ENCODE measurements at places on chromosomes 7 and 10.

- no peak for DNase-seq
Observed at GRCh38 chr7:151537818-151538561, 18.3 kb upstream of the RHEB start.

GRCh38 chr7:34107276-34107675 lies 201.9 kb downstream of the BMPER start:
- no peak for DNase-seq

DNA sequence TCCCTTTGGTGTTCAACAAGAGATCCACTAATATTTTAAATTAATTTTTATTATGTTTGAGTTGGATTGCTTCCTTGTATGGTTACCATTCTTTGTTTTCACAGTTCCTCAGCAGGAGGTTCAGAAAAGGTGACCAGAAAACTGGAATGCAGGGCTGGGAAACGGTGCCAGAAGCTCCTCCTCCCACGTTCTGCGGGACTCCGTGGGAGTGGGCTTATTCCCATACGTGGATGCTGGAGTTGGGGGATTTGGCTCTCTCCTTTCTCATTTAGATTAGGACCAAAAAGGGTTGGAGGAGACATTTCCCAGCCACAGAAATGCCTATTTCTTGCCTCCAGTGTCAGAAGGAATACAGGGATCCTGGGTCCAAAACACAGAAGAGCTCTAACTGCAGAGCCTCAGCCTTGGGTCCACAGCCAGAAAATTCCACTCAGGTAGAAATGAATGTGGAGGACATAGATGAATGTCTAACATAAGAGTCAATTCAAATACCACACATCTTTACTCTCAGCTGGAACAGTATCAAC lies 56.0 kb downstream of the SORBS1 start:
- DNase-seq: no peak

DNA sequence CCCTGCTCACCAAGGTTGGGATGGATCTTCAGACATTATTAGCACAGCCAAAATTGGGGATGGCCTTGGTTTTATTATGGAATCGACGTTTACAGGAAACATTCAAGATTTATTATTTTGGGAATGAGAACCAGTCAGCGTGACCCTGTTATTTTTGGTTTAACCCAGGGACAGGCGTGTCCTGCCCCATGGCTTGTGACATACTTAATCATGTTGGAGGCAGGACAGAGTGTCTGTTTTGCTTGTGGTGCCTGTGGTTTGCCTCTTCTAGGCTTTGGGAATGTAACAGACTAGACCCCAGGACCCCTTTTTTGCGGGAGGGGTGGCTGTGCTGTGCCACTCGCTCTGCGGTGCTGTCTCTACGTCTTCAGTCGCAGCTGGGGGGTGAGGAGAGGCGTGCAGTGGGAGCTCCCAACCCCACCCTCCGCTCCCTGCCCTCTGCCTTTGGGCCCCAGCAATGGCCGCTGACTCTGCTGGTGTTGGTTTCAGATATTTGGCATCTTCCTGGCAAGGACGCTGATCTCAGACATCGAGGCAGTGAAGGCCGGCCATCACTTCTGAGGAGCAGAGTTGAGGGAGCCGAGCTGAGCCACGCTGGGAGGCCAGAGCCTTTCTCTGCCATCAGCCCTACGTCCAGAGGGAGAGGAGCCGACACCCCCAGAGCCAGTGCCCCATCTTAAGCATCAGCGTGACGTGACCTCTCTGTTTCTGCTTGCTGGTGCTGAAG lies 20.1 kb upstream of the SH2D4B start:
- DNase-seq: no peak

DNA sequence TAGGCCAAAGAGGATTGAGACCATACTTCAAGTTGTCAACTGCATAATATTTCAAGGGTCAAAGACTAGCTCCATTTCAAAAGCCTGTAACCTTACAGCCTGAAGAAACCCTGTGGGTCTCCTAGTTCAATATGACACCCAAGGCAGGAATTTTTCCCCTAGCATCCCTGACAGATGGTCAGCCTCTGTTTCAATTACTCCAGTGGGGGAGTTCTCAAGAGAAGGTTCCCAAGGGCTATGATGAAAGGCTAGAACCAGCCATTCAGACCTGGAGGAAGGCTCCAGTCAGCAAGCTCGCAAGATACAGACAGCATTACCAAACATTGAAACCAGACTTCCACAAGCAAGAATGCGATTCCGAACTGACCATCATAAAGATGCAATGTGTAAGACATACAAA lies 1.6 kb downstream of the HTR7 start:
- no peak for DNase-seq

- no peak for DNase-seq
Observed at GRCh38 chr7:141558544-141559183, 7.5 kb downstream of the AGK start.

- DNase-seq: no peak
Observed at GRCh38 chr10:104109908-104110662, 11.9 kb upstream of the SFR1 start.

DNA sequence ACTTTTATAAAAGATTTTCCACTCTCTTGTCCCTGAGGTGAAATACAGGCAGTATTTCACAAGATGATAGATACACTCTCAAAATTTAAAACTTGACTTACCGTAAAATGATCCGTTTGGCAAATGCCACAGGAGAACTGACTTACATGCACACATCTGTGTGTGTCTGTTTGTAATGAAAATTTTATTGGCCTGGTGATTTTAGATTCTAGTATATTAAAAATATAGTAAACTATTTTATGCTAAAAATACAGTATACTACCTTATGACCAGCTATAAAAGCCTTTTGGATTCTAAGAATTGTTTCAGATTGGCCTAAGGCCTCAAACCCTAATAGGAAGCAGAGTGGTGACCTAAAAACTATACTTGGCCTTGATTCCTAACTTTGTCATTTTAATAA lies 362.7 kb downstream of the IPMK start:
- DNase-seq: no peak

DNA sequence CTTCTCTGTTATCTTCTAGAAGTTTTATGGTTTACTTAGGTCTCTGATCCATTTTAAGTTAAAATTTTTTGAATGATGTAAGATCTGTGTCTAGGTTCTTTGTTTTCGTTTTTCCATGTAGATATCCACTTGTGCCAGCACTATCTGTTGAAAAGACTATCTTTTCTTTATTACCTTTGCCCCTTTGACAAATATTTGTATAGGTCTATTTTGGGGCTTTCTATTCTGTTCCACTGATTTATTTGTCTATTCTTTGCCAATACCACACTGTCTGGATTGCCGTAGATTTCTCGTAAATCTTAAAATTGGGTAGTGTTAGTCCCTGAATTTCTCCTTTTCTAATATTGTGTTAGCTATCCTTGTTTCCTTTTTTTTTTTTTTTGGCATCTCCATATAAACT lies 71.4 kb upstream of the PDSS1 start:
- DNase-seq: no peak

DNA sequence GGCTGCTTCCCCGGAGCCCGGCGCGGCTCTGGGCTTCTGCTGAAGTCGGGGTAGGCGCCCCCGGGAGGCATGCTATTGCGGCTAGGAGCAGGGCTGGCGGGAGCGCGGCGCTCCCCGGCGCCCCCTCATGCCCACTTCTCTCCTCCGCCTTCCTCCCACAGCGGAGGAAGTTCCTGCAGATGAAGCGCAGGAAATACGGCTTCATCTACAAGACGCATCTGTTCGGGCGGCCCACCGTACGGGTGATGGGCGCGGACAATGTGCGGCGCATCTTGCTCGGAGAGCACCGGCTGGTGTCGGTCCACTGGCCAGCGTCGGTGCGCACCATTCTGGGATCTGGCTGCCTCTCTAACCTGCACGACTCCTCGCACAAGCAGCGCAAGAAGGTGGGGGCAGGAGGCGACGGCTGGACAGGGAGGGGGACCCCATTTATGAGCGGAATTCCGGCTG lies 479 bp downstream of the CYP26A1 start:
- DNase-seq: no peak

DNA sequence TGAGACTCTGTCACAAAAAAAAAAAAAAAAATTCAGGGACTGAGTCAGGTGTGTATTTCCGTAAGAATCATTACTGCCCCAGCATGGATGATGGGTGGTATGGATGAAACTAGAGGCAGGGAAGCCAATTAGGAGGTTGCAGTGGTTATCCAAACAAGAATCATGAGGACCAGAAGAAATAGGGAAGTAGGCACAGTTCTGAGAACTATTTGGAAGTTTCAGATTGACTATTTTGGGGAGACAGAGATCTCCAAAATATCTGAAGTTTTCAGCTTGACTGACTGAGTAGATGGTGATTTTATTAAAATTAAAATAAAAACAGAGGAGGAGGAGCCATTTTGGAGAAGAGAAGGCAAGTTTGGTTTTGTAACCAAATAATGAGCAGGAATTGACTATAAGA lies 119.4 kb upstream of the NRBF2 start:
- no peak for DNase-seq
